ENCODE measurements at places on chromosomes 11 and 22.

GRCh38 chr11:92663539-92663938, 305.9 kb upstream of the MTNR1B start:
- no peak for DNase-seq

GRCh38 chr22:17804331-17805080, 30.2 kb upstream of the BID start:
- no peak for DNase-seq

- DNase-seq = no peak
These were observed 41.6 kb downstream of the PHF21A start for GRCh38 chr11:46079662-46080061.

- no peak for DNase-seq
These were observed 35.4 kb upstream of the SMIM38 start for GRCh38 chr11:69120096-69120875.

DNA sequence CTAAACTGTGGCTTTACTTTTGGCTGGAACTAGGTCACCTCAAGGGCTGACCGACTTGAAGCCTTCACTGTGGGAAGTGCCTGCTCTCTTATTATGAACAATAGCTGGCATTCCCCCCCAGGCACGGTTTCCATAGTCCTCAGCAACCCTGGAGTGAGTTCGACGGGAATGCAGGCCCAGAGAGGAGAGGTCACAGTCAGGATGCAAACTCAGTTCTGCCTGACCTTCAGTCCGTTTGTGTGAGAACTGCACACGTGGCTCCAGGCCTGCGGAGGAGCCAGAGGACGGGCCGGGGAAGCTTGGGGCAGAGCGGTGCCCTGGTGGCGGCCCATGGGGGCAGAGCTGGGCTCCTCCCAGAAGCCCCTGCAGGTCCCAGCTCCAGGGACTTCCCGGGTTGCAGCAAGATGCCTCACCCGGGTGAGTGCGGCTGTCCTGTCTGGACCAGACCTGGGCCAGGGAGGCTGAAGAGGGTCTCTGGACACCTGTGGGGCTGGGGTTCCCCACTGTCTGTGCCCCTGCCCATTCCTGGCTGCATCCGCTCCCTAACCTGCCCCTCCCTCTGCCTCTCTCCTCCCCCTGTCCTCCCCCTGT, 17.2 kb downstream of the SLC25A18 start:
- no peak for DNase-seq

- DNase-seq = no peak
These were observed 115.4 kb upstream of the OR4B1 start for GRCh38 chr11:48101044-48101733.

DNA sequence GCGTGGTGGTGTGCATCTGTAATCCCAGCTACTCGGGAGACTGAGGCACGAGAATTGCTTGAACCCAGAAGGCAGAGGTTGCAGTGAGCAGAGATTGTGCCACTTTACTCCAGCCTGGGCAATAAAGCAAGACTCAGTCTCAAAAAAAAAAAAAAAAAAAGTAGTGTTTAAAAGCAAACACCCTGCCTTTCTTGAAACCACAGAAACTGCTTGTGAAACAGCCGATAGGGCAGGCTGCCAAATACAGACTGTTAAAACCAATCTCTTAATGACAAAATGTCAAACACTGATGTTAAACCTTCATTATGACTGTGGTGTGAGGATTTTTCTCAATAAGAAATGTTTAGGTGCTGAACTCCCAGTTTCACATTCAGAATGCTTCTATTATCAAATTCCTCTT, 27.3 kb downstream of the MARK2 start:
- no peak for DNase-seq

- DNase-seq = no peak
These were observed 67.3 kb downstream of the PDE2A start for GRCh38 chr11:72606748-72607468.

Data from cerebellar nuclear complex (tissue), 1 donor.